ENCODE measurements at places on chromosomes 5 and 9.

GRCh38 chr9:84832453-84832852 lies 162.9 kb downstream of the NTRK2 start:
- no peak for DNase-seq

DNA sequence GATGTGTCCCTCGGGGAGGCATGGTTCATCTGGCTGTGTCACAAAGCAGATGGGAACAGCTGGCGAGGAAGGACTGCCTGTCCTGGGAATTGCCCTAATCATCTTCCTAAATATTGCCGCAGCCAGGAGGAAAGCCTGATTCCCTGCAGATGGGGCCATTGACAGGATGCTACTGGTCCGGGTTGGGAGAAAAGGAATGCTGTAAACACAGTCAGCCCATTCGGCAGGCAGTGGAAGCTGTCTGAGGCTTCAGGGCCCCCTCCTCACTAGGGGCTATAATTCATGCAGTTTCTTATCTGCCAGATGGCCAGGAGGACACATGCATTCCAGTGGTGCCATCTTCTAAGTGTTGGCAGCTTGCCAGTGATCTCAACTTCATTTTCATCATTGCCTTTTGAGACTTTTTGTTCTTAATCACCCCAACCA lies 110.3 kb downstream of the KCNIP1 start:
- DNase-seq = no peak

GRCh38 chr5:142106061-142106460 lies 2.5 kb upstream of the NDFIP1 start:
- DNase-seq = no peak

DNA sequence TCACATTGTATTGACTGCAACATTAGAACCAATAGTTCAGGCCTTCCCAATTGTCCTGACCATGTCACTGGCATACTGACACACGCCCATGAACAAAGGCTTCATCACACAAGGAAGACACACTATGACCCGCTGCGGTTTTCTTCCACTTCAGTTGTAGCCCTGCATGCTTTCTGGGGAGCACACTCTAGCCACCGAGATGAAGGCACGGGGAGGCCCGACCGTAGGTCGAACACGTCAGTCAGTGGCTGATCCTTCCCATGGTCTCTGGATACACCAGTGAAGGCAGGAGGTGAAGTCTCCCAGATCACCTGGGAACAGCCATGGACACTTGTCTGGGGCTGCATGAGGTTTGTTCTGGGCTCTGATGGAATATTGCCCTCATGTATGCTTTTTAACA lies 224.7 kb downstream of the FSTL4 start:
- no peak for DNase-seq

GRCh38 chr9:93235300-93235960 lies 51.5 kb downstream of the WNK2 start:
- peak; percentile 13 for DNase-seq

GRCh38 chr5:1899201-1899600 lies 16.5 kb upstream of the IRX4 start:
- DNase-seq = no peak

DNA sequence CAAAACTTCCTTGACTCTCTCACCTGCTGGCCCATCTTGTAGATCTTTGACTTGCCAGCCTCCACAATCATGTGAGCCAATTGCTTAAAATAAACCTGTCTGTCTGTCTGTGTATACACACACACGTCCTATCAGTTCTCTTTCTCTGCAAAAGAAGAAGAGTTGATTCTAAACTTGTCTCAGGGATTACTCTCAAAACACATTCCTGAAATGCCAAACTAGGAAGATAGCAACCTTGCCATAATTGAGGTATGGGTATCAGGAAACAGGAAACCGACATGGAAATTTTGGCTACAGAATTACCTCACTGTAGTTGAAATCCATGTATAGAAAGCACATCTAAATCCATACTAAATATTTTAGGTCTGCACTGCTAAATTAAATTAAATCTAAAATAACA lies 483.4 kb downstream of the PLK2 start:
- no peak for DNase-seq

DNA sequence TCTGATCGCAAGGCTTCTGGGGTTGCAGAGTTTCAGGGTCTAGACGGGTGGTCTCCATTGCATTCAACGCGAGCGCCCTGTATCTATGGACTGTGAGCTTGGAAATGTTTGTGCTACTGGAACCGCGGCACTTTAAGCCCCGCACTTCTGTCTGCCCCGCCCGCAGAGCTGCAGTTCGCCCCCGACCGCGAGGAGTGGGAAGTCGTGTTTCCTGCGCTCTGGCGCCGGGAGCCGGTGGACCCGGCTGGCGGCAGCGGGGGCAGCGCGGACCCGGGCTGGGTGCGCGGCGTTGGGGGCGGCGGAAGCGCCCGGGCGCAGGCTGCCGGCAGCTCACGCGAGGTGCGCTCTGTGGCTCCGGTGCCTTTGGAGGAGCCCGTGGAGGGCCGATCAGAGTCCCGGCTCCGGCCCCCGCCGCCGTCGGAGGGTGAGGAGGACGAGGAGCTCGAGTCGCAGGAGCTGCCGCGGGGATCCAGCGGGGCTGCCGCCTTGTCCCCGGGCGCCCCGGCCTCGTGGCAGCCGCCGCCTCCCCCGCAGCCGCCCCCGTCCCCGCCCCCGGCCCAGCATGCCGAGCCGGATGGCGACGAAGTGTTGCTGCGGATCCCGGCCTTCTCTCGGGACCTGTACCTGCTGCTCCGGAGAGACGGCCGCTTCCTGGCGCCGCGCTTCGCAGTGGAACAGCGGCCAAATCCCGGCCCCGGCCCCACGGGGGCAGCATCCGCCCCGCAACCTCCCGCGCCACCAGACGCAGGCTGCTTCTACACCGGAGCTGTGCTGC lies 1.0 kb downstream of the ADAMTS19 start:
- peak; percentile 11 for DNase-seq

GRCh38 chr5:96275051-96275450 lies 158.0 kb downstream of the PCSK1 start:
- DNase-seq = no peak

- no peak for DNase-seq
Measured at GRCh38 chr5:80852331-80853245, 107.6 kb upstream of the RASGRF2 start.

DNA sequence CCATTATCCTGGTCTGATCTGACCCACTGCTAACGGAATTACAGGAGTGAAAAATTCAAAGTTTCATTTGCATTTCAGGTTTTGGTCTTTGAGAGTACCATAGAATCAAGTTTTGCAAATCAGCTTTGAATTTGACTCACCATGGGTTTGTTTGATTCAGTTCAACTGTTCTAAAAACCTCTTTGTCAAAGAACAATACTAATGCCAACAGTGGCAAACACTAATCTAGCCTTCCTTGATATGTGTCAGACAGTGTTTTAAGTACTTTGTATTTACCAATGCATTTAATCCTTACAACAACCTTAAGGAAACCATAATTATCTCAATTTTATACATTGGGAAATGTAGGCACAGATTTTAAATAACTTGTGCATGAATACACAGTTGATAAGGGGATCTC lies 10.1 kb upstream of the FSD1L start:
- no peak for DNase-seq

DNA sequence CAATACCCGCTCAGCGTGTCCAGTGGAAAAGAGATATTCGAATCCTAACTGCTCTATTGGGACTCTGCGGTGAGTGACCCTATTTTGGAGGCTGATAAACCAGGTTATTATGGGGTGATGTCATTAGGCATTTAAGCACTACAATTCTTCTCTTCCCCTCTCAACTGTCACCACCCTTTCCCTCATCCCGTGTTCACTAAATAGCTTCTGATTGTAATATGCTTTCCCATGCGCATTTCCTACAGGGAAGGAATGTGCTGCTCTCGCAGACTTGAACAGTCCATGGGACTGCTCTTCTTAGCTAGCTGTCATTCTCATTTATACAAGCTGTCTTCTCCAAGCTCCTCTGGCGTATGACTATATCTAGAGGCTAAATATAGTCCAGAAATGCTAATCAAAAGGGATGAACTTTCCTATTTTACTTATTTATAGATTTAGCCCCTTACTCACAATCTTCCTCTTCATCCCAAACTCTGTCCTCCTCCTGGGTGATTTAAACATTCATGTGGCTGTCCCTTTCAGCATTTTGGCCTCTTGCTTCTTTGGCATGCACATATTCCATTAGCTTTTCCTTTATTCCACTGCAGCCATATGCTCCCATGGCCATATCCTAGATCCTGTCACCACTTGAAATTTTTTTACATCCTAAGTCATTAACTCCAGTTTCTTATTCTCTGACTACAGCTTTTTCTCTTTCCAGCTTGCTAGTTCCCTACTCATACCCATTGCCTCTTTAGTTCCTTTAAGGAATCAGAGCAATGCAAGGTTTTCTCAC lies 39.6 kb upstream of the CSNK1G3 start:
- no peak for DNase-seq

GRCh38 chr9:129888293-129889121 lies 53.2 kb downstream of the USP20 start:
- no peak for DNase-seq

- DNase-seq = no peak
Measured at GRCh38 chr5:9954869-9955268, 294.8 kb downstream of the ATPSCKMT start.

DNA sequence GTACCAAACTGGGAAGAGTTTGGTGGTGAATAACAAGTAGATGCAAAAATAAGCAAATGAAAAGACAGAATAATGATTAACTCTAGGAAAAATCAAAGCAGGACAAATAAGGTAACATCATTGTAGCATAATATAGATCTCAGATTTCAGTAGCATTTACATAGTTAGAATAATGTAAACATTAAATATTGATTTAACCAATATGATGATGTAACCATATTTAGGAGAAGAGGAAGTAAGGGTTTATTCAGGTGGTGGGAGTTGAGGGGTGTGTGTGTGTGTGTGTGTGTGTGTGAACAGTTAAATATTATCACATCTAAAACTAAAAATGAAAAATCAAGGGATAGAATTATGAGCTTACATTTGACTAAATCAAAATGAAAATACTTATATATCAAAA lies 143.4 kb downstream of the NPR3 start:
- DNase-seq = no peak

DNA sequence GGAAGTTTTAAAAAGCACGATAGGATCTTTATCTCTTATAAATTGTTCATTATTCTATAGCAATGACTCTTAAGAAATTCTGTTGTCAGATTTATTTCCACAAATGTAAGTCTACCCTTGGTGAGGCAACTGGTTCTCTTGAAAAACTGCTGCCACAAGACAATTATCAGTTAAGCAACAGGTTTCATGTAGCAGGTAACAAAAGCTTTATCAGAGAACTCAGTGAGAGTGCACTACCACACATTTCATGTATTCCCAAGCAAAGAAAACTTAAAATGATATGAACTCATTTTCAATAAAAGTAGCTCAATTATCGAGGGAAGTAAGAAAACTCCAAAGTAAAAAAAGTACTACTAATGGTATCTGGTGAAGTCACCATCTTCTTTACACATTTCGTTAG lies 9.4 kb downstream of the NR6A1 start:
- DNase-seq = no peak

DNA sequence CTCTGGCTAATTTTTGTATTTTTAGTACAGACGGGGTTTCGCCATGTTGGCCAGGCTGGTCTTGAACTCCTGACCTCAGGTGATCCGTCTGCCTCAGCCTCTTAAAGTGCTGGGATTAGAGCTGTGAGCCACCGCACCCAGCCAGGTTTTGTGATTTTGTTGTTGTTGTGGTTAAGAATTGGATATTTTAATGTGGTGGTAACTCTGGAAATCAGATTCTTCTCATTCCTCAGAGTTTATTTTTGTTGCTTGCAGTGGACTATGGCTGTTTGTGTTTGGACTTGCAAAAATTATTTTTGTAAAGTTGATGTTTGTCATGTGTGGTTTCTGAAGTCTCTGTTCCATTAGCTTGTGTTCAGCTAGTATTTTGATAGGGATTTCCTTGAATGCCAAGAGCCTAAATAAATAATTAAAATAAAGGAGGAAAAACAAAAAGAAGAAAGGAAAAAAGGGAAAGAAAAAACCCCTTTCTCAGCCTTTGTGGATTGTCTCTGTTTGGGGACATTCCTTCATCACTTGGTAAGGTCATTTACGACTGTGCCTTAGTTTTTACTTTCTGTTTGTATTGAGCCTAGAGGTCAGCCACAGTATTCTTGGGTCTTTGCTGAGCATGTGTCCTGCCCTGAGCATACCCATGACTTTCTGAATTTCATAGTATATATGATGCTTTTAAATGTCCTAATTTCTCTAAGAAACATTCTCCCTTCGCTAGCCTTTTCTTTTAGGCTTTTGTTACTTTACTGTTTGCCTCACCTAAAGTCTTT lies 37.3 kb downstream of the PBX3 start:
- no peak for DNase-seq

DNA sequence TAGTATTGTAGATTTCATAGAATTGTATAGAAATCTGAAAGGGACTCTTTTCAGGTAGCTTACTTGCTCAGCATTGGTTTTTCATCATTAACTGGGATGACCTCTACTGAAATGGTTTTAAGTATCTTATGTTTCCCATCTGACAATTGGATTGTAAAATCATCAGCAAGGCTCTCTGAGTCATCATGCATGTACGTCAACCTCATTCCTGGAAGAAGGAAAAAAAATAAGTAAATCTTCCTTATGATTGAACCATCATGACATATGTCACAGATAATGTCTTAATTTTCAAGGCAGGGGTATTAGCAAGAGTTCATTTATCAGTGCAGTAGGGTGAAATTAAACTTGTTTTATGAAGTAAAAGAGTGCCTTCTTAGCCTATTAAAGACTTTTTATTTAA lies 74.9 kb upstream of the CER1 start:
- no peak for DNase-seq

- no peak for DNase-seq
Measured at GRCh38 chr9:38071470-38072134, 2.6 kb upstream of the SHB start.

DNA sequence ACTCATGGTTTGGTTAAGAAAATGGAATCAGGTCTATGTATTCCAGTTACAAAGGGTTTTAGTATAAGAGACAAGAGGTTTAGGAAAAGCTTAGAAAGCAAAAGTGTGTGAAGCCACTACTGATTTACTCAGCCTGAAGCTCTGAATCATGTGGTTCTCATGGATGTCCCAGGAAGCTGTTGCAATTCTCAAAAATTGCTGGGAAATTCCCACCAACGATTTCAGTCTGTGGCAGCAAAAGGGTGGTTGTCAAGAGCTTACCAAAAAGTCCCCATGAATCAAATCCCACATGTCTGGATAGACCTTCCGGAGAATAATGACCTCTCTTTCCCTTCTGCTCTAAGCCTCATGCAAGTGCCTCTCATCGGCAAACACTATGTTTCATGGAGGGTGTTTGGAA lies 929.9 kb downstream of the TLE4 start:
- no peak for DNase-seq

DNA sequence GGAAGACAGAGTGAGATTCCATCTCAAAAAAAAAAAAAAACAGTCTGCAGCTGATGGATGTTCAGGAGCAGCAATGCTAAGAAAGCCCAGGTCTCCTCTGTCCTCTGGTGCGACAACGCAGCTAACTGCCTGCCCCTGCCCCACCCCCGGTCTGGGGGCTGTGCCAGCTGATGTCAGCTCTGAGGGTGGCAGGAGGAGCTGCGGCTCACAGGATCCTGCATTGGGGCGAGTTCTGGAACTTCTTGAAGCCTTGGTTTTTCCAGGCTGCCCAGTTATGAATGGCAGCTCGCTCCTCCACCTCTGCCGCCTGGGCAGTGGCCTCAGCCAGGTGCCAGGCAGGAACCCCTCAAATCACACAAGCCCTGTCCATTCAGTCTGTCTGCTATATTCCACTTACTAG lies 113.5 kb downstream of the ROR2 start:
- DNase-seq = no peak
